Gastrocnemius medialis (tissue), 4 donors: ENCODE measurements at places on chromosomes 13 and 19. TPM values are rescaled to one million over a fixed set of nuclear protein-coding genes. Genes with fewer than 3 reads are reported as not detected.

TUBA3C gene
- not detected for total RNA-seq

CFAP97D2 gene
- total RNA-seq: not detected

SERPINE3 gene
- total RNA-seq: not detected

KLF1 gene
- not detected for total RNA-seq

PSG6 gene
- total RNA-seq: not detected

KLK7 gene
- total RNA-seq: not detected

LHB gene
- total RNA-seq: not detected

GRCh38 chr13:31725841-31726240 is 13.5 kb upstream of the RXFP2 start:
- H3K4me1 ChIP-seq: no peaks in the 10 kb centered on the region
- H3K27me3 ChIP-seq: no peaks in the 10 kb centered on the region
- no peaks in the 10 kb centered on the region for H3K36me3 ChIP-seq
- no peak for DNase-seq

- no peaks in the 10 kb centered on the region for H3K36me3 ChIP-seq
- H3K4me1 ChIP-seq: no peaks in the 10 kb centered on the region
- H3K27me3 ChIP-seq: no peaks in the 10 kb centered on the region
- no peak for DNase-seq
Measured at GRCh38 chr19:8648240-8648639, 17.8 kb downstream of the NFILZ start.

- DNase-seq: no peak
- H3K36me3 ChIP-seq: no peaks in the 10 kb centered on the region
- no peak overlapping the region for H3K4me3 ChIP-seq
- H3K27ac ChIP-seq: no peak overlapping the region
- no peaks in the 10 kb centered on the region for H3K27me3 ChIP-seq
- H3K4me1 ChIP-seq: no peaks in the 10 kb centered on the region
Measured at GRCh38 chr13:95564733-95565291, 12.3 kb downstream of the CLDN10 start.

GRCh38 chr19:32442650-32443049 is 37.1 kb downstream of the DPY19L3 start:
- no peaks in the 10 kb centered on the region for H3K27me3 ChIP-seq
- no peak overlapping the region for H3K4me3 ChIP-seq
- H3K4me1 ChIP-seq: no peaks in the 10 kb centered on the region
- no peak for DNase-seq

- no peaks in the 10 kb centered on the region for H3K36me3 ChIP-seq
- H3K27ac ChIP-seq: no peak overlapping the region
- H3K4me3 ChIP-seq: no peak overlapping the region
Measured at GRCh38 chr13:89568746-89569145, 1778.7 kb upstream of the MIR17HG start.
